Urinary bladder (tissue), 4 donors: ENCODE measurements at places on chromosomes 1 and 21. TPM values are rescaled to one million over a fixed set of nuclear protein-coding genes. Genes with fewer than 3 reads are reported as not detected.

Gene CELA2B
- polyA plus RNA-seq, result not detected

Gene BATF3
- 3.7 TPM for polyA plus RNA-seq

Gene PLXNA2
- polyA plus RNA-seq, result 20.0 TPM

GRCh38 chr1:55049914-55050278 lies 10.5 kb downstream of the PCSK9 start:
- peak; percentile 32 for DNase-seq

Gene CENPF
- 0.95 TPM for polyA plus RNA-seq

Gene CELSR2
- 4.9 TPM for polyA plus RNA-seq

Gene DMBX1
- polyA plus RNA-seq, result not detected

GRCh38 chr1:115060501-115060900 lies 28.8 kb downstream of the TSPAN2 start:
- no peak for DNase-seq

DNA sequence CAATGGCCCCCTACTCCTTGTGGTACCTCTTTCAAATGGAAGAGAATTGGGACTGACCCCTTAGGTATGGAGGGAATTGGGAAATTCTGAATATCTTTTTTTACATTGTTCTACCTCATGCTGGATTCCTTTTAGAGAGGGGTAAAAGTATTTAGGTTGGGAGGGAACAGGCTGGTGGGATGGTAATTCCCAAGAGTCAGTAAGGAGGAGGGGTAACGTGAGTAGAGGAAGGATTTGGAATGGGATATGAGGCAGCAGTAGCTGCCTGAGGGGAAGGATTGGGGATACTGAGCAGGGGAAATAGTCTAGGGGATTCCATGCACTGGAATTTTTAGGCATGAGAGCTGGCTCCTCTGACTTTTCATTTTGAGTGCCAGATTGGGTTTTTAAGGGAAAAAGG lies 3.8 kb upstream of the AADACL3 start:
- no peak for DNase-seq

DNA sequence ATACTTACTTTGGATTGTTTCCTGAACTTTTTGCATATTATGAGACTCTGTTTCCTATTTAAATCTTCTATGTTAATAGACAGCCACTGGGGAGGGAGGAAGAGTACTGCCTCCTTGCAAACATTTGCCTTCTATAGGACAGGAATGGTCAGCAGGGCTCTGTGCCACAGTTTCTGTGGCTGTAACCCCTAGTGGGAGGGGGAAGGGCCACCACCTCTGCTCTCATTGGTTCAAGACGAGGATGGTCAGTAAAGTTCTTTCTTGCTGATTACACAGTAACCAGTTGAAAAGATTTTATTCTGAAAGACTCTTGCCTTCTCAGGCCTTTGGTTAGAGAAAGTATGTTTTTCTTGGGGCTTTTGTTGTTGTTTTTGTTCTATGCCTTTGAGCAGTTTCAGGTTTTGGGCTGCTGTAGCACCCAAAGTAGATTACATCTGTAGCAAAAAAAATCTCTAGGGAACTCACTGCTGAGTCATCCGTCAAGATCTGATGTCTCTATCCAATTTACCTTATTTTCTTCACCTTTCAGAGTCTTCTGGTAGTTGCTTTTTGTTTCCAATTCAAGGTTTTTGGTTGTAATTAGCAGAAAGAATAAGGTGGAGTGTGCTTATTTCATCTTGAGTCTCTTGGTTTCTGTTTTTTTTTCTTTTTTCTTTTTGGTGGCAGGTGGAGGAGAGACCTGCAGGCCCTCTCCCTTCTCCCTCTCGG lies 23.1 kb downstream of the SLC35A3 start:
- no peak for DNase-seq

Gene KCNJ6
- 0.03 TPM for polyA plus RNA-seq

DNA sequence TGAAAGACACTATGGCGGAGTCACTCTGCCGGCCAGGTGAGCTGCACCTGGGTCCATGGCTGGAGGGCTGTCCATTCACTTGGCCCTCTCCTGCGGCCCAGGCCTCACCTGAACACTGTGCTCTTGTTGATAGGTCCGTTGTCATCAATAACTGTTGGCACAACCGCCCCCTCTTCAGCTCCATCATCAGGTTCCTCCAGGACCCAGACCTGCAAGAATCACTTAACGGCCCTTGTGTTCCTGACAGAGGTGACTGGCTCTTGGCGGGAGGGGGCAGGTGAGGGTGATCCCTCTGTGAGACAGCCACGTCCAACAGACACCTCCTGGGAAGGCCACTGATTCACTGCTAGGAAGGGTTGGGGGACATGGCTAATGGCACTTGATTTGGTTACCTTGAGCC lies 54.9 kb downstream of the INAVA start:
- DNase-seq, result no peak

Gene GJB3
- polyA plus RNA-seq, result 2.1 TPM

DNA sequence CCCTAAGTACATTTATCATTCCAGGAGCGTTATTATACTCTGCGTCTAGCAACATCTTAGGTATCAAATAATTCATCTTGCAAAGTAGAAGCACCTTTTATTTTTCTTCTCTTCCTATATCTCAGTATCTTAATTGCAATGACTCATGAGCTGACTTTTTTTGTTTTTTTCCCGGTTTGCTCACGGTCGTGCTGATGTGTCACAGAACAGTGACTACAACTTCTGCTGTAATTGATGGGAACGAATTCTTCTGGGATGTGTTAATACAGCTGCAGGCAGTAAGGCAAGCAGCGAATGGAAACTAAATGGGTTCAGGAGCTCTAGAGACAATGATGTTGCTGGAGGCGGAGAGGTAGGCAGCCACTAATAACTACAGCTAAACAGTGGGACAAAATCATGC lies 89.8 kb upstream of the TMPRSS15 start:
- DNase-seq, result no peak

- DNase-seq, result no peak
Measured at GRCh38 chr1:11455967-11456570, 22.9 kb upstream of the DISP3 start.

- DNase-seq, result no peak
Measured at GRCh38 chr1:156241311-156241811, 623 bp upstream of the BGLAP start.

DNA sequence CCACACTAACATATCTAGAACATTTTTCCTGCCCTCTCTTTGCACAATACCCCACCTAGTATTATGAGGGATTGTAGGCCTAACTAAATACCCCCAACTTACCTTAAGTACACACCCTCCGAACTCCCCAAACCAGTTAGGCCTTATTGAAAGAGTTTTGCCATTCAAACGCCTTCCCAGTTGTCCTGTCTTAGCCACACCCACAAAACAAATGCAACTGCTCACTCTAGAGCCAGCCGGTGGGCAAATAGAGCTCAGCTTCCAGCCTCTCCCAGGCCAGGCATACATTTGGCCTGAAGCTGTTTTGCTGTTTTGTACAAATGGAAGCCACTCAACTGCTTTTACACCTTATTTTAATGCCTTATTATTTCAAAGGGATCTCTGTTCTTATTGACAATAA lies 224.2 kb upstream of the RUNX1 start:
- no peak for DNase-seq

DNA sequence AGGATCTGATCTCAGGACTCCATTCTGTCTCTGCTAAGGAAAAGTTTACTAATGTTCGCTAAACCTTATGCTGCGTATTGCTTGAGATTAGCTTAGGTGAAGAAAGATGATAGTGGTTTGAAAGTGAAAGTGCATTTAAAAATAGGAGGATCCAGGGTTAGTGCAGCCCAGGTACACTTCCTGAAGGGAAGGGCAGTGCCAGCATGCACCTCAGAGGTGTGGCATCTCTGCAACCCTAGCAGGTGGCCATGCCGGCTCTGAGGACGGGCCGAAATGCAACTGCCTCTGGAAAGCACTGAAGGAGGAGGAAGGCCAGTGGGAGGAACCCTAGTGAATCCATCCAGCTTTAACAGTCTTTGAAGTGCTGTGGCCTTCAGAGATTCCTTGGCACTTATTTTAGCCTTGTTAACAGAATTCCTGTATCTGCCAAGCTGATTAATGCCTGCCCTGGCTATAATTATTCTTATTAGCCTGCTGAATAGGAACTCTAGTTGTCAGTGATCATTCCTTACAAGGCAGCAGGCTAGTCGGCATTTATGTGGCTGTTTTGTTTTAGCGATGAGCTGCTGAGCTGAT lies 5.5 kb downstream of the PTGFRN start:
- DNase-seq, result no peak

DNA sequence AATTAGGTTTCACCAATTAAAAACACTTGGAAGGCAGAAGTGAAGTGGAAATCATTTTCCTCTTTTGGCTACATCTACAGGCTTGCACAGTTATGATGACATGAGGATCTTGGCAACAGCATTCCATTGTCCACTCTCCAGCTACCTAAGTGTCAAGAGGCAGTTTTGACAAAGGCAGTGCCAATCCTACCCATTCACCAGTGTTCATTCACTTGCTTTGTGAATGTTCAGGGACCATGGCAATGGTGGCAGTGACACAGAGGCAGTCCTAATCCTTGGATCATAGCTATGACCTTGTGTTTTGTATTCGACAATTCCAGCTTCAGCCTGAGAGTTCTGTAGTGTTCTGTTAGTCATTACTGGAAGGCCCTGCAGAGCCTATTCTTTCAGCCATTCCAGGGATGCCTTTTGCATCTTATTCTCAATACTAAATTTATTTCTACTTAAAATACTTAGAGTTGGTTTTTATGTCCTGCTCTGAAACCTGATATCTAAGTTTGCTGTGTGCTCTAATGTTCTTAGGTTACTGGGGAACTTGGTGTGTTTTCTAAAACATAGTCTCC lies 36.7 kb downstream of the CRB1 start:
- DNase-seq, result no peak

- DNase-seq, result no peak
Measured at GRCh38 chr1:76142771-76143540, 68.4 kb downstream of the ST6GALNAC3 start.

Gene PKNOX1
- 16.0 TPM for polyA plus RNA-seq

- no peak for DNase-seq
Measured at GRCh38 chr1:60994369-60994768, 88.0 kb upstream of the NFIA start.

DNA sequence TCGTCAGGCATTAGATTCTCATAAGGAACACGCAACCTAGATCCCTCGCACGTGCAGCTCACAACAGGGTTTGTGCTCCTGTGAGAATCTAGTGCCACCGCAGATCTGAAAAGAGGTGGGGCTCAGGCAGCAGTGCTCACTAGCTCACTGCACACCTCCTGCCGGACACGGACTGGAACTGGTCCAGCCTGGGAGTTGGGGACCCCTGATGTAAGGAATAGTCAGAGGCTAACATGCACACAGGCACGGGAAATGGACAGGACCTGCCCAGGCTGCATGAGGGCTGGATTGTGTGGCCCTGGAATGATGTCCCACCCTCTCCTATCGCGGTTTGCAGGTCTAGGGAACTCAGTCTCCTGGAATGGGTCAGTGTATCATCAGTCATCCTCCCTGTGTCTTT lies 23.2 kb upstream of the MX1 start:
- DNase-seq, result no peak

Gene SGIP1
- polyA plus RNA-seq, result 1.4 TPM

Gene RNPC3
- 16.0 TPM for polyA plus RNA-seq

Gene PRKAB2
- 36.0 TPM for polyA plus RNA-seq

Gene PTPRF
- 66.3 TPM for polyA plus RNA-seq

Gene FAM72D
- polyA plus RNA-seq, result 0.25 TPM

Gene IFI44L
- 10.5 TPM for polyA plus RNA-seq

Gene PRR9
- polyA plus RNA-seq, result not detected

DNA sequence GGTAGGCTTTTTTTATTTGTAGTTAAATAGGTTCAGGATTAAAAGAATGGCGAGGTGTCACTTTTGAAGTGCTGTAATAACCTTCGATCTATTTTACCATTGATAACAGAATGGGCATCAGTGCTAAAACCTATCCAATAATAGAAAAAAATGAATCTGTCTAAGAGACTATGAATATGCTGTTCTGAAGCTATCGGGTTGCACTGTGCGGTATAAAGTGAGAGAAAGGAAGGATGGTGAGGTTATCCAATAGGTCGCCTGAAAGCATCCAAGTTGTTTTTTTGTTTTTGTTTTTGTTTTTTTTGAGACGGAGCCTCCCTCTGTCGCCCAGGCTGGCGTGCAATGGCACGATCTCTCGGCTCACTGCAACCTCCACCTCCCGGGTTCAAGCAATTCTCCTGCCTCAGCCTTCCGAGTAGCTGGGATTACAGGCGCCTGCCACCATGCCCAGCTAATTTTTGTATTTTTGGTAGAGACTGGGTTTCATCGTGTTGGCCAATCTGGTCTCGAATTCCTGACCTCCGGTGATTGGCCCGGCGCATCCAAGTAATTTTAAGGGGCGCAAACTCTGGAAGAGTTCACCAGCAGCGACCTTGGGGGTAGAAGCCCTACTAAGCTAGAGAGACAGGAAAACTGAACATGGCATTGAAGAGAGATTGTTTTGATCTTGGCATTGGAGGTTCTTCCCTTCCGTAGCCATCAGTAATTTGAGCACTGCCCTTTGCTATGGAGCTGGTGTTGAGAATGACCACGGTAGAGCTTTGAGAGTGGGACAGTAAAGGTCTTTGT lies 8.7 kb upstream of the MDM4 start:
- DNase-seq, result peak; percentile 32

GRCh38 chr1:115506518-115506917 lies 135.3 kb upstream of the VANGL1 start:
- DNase-seq, result no peak

DNA sequence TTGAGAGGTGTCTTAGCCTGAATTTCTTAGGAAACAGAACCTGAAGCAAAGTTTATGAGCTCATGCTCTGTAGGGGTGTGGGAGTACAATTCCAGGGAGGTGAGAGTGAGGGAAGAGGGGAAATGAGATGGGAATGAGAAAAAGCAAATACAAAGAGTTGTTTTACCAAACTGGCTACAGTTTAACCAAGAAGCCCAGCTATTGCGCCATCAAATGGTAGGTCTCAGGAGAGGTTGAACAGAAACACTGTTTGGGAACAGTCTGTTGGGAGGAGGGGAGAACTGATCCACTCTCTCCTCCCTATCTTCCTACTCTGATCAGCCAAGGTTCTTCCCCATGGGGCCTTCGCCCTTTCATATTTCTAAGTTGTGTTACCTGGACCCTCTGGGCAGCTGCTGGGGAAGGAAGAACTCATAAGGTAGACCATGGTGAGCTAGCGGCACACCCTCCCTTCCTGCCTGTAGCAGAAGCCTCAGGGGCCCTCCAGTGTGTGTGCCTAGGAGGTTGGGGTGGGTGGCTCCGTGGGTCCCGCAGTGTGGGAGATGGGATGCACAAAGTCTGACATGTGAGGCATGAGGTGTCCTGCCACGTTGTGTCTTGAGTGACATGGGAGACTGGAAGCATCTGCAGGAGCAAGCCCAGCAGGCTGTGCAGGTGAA lies 120.5 kb downstream of the UCK2 start:
- DNase-seq, result no peak

GRCh38 chr1:214318356-214318755 lies 37.4 kb downstream of the SMYD2 start:
- DNase-seq, result no peak

DNA sequence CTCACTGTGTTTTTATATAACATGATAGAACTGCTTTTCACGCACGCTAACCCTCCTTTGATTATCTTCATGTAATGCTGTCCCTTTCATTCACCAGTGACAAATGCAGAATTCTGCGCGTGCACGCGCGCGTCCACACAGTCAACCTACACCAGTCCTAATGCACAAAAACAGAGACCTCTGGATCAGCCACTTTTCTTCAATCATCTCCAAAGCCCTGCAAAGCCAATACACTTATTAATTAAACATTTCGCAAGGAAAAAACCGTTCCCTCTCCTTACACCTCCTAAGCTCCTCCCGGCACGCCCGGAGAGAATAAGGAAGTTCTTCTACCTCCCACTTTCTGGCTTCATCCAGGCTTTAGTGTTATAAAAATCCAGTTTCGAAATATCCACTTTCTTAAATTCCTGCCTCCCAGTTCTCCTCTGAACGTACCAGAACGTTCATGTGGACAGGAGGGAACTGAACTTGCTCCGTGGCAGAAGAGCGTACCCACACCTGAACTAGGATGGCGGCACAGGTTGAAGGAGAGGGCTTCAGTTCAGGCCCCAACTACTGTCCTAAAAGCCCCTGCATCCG lies 4.6 kb downstream of the LMX1A start:
- no peak for DNase-seq

Gene RORC
- 0.71 TPM for polyA plus RNA-seq

Gene C1orf115
- polyA plus RNA-seq, result 9.5 TPM
